Activated CD4-positive, alpha-beta memory T cell treated with anti-CD3 and anti-CD28 coated beads, Interleukin-2, amount 10 ng/mL, durations not matched to agents 7 days and 5 days (primary cell): ENCODE measurements at places on chromosomes 2 and 18.
A peak's percentile ranks its signal among the peaks of the same experiment; 100 is the strongest.

DNA sequence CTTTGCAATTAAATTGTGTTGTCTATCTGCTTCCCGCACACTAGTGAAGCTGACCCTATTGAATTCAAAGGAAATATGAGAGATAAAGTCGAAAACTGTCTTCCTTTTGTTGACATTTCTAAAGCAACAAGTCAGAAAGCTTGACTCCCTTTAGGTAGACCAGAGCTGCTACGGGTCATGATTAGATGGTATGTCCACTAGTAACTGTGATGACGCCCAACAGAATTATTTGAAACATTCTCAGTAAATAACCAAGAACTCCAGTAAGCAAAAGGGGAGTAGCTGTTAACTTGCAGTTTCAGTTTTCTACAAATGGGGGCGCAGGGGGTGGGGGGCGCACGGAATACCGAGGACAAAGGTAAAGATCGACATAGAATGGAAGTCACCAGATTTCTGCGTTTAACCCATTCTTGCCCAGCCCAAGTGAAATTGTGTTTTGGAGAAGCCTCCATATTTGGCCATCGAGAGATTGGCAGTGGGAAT, 56.4 kb downstream of the CRIM1 start:
- no peaks in the 10 kb centered on the region for H3K27me3 ChIP-seq
- no peak overlapping the region for H3K27ac ChIP-seq

- no peaks in the 10 kb centered on the region for H3K27me3 ChIP-seq
- no peaks in the 10 kb centered on the region for H3K4me1 ChIP-seq
- no peak overlapping the region for H3K4me3 ChIP-seq
- H3K36me3 ChIP-seq: no peaks in the 10 kb centered on the region
- DNase-seq: no peak
Measured at GRCh38 chr18:4276953-4277585, 178.0 kb downstream of the DLGAP1 start.

DNA sequence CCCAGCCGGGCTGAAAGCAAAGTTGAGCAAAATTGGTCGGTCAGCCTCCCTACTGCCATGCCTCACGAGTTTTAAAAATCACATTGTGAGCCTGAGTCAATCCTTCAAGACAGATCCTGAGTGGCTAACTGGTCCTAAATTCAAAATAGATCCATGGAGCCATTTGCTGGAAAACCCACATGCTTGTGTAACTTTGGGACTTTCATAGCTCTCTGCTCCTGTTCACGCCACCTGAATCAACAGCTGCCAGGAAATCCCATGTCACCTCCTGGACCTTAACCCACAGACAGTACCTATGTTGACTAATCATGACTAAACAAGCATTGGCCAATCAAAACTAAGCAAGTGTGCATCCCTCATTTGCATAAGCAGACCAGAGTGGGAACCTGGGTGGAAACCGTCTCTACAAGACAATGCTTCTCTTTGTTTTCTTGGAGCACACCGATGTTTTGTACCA, 42.8 kb upstream of the LDLRAD4 start:
- no peak overlapping the region for H3K27ac ChIP-seq
- H3K4me1 ChIP-seq: peaks cover 37% of the 10 kb centered on the region
- no peaks in the 10 kb centered on the region for H3K36me3 ChIP-seq
- no peak overlapping the region for H3K4me3 ChIP-seq
- peaks cover 14% of the 10 kb centered on the region for H3K27me3 ChIP-seq
- no peak for DNase-seq

GRCh38 chr2:127675331-127676261, at the start of gene LIMS2:
Gene LIMS2, minus strand, starts transcription at chr2:127675530. Its CDS starts 506 bp downstream, at chr2:127675024.
- H3K36me3 ChIP-seq: no peaks in the 10 kb centered on the region
- H3K27me3 ChIP-seq: peaks cover 63% of the 10 kb centered on the region
- peak within 1 kb of the TSS; percentile 37 for H3K4me3 ChIP-seq
- peaks cover 9% of the 10 kb centered on the region for H3K4me1 ChIP-seq
- DNase-seq: no peak

- no peaks in the 10 kb centered on the region for H3K27me3 ChIP-seq
- H3K36me3 ChIP-seq: no peaks in the 10 kb centered on the region
- H3K4me1 ChIP-seq: peaks cover 36% of the 10 kb centered on the region
Measured at GRCh38 chr2:174776223-174776622, 12.0 kb upstream of the CHRNA1 start.

GRCh38 chr2:54722641-54723040, 821 bp upstream of the EML6 start:
- peak overlapping the region; percentile 86 for H3K4me3 ChIP-seq
- H3K36me3 ChIP-seq: no peaks in the 10 kb centered on the region
- H3K27me3 ChIP-seq: peaks cover 66% of the 10 kb centered on the region

GRCh38 chr2:182631299-182631698, 84.8 kb upstream of the DNAJC10 start:
- peaks cover 19% of the 10 kb centered on the region for H3K27me3 ChIP-seq
- no peak overlapping the region for H3K27ac ChIP-seq
- no peak for DNase-seq
- no peak overlapping the region for H3K4me3 ChIP-seq
- H3K4me1 ChIP-seq: no peaks in the 10 kb centered on the region
- H3K36me3 ChIP-seq: no peaks in the 10 kb centered on the region

DNA sequence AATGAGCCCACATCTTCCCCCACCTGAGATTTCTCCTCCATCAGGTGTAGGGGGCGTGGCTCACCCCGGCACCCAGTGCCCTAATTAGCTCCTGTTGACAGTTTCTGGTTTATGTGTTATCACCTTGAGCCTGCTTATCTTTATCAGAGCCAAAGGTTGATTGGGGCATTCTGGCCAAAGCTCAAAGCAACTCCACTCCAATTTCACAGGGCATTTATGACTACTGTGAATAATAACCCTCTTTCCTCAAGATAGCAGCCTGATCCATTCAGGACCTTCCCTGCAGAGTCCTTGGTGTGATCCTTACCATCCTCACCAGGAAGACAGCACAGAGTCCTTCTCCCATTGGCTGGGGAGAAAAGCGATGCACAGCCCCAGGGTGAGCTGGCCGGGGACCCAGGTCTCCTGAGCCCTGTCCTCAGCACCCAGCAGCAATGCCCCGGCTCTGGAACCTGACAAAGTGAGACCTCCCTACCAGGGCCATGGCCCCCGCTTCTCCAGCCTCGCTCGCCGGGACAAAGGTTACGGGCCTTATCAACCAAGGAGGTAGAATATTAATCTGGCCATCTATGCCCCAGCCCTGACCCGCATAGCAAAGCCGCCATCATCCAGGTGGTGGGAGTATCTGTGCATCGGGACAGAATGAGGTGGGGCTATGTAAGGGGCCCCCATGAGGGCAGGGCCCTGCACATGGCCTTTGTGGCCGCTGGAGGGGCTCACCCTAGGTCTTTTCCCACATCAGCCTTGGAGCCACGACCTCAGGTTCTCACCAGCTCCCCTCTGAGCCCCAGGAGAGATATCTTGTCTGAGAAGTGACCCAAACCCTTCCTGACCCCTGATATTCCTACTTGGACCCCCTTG, 64.5 kb downstream of the ZFP36L2 start:
- peaks cover 49% of the 10 kb centered on the region for H3K4me1 ChIP-seq
- DNase-seq: no peak

- no peak for DNase-seq
- H3K36me3 ChIP-seq: peaks cover 86% of the 10 kb centered on the region
- no peaks in the 10 kb centered on the region for H3K27me3 ChIP-seq
- H3K27ac ChIP-seq: no peak overlapping the region
- peaks cover 10% of the 10 kb centered on the region for H3K4me1 ChIP-seq
Measured at GRCh38 chr2:68822207-68822872, 48.9 kb downstream of the BMP10 start.

- H3K4me1 ChIP-seq: no peaks in the 10 kb centered on the region
- H3K27me3 ChIP-seq: no peaks in the 10 kb centered on the region
- no peak overlapping the region for H3K27ac ChIP-seq
- no peaks in the 10 kb centered on the region for H3K36me3 ChIP-seq
- DNase-seq: no peak
Measured at GRCh38 chr18:74654638-74655037, 57.0 kb downstream of the ZNF407 start.

GRCh38 chr2:239110595-239111048, 262.7 kb downstream of the TWIST2 start:
- no peak overlapping the region for H3K4me3 ChIP-seq
- DNase-seq: no peak
- H3K27me3 ChIP-seq: no peaks in the 10 kb centered on the region

GRCh38 chr2:156803243-156803642, 367.1 kb downstream of the GPD2 start:
- no peaks in the 10 kb centered on the region for H3K36me3 ChIP-seq
- H3K27me3 ChIP-seq: peaks cover 9% of the 10 kb centered on the region
- no peaks in the 10 kb centered on the region for H3K4me1 ChIP-seq
- DNase-seq: no peak

- no peaks in the 10 kb centered on the region for H3K36me3 ChIP-seq
- H3K4me3 ChIP-seq: no peak overlapping the region
- H3K4me1 ChIP-seq: peaks cover 8% of the 10 kb centered on the region
- H3K27me3 ChIP-seq: peaks cover 10% of the 10 kb centered on the region
- no peak for DNase-seq
Measured at GRCh38 chr2:216871333-216871934, 11.6 kb upstream of the TNP1 start.

- DNase-seq: no peak
- H3K36me3 ChIP-seq: peaks cover 77% of the 10 kb centered on the region
- H3K27me3 ChIP-seq: no peaks in the 10 kb centered on the region
- no peak overlapping the region for H3K27ac ChIP-seq
Measured at GRCh38 chr2:69612200-69612599, 31.3 kb downstream of the AAK1 start.

DNA sequence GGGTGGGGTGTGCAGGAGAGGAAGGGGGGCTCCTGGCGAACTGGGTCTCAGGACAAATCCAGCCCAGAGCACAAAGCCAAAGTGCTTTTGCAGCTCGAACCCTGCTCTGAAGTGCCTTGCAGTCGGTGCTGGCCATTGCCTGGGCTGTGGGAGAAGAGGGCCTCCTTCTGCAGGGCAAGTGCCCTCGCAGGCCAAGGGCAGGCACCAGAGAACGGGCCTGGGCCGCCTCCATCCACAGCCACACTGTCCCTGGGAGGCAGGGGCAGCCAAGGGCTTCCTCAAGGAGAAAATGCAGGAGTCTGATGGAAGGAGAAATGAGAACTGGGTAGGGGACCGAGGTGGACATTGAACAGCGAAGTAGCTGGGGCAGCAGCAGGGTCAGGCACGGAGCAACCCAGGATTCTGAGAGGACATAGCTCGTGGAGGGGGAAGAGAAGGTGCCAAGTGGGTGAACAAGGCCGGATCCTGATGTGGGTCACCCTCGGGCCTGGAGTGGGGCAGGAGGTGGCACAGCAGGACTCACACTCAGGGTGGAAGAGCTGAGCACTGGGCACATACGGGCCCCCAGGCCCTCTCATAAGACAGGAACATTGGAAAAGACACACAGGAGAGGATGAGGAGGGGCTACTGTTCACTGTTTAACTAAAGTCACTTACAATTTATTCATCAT, 312.8 kb upstream of the SALL3 start:
- no peaks in the 10 kb centered on the region for H3K4me1 ChIP-seq
- no peaks in the 10 kb centered on the region for H3K36me3 ChIP-seq

DNA sequence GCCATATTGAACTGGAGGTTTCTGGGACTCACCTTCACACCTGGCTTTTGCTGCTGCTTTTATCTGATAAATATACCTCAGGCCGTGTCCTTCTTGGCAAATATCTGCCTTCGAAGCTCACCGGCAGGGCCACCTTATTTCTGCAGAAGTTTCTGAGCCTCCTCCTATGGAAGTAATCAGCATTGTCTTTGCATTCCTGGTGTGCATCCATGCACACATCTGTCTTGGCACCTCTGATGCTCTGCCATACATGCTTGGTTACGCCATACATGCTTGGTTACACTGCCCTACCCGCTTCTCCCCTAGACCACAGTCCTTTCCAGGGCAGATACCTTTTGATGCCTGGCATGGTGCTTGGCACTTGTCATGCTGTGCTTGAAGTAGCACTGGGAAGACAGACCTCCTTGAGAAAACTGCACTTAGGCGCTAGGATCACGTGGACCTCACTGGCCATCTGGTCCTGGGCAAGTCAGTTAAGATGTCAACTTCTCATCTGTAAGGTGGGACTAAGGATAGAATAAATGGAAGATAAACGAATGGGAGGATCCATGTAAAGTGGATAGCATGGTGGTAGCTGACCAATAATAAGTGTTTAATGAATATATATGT, 66.8 kb downstream of the ZNF236 start:
- no peaks in the 10 kb centered on the region for H3K27me3 ChIP-seq
- no peak overlapping the region for H3K27ac ChIP-seq
- H3K36me3 ChIP-seq: peaks cover 24% of the 10 kb centered on the region
- no peak for DNase-seq
- peaks cover 2% of the 10 kb centered on the region for H3K4me1 ChIP-seq

GRCh38 chr2:202135091-202135874, 62.2 kb downstream of the KIAA2012 start:
- DNase-seq: no peak
- no peaks in the 10 kb centered on the region for H3K27me3 ChIP-seq
- no peaks in the 10 kb centered on the region for H3K4me1 ChIP-seq
- H3K27ac ChIP-seq: no peak overlapping the region
- H3K36me3 ChIP-seq: no peaks in the 10 kb centered on the region
- H3K4me3 ChIP-seq: no peak overlapping the region

GRCh38 chr2:100425107-100425506, 7.6 kb upstream of the CHST10 start:
- H3K27me3 ChIP-seq: peaks cover 34% of the 10 kb centered on the region
- DNase-seq: no peak
- H3K4me3 ChIP-seq: no peak overlapping the region
- H3K4me1 ChIP-seq: peaks cover 1% of the 10 kb centered on the region
- no peaks in the 10 kb centered on the region for H3K36me3 ChIP-seq

GRCh38 chr2:8154936-8155335, 526.9 kb upstream of the ID2 start:
- H3K36me3 ChIP-seq: peaks cover 2% of the 10 kb centered on the region
- DNase-seq: peak; percentile 29
- H3K4me3 ChIP-seq: no peak overlapping the region

- H3K27me3 ChIP-seq: no peaks in the 10 kb centered on the region
- H3K27ac ChIP-seq: no peak overlapping the region
- no peaks in the 10 kb centered on the region for H3K4me1 ChIP-seq
- no peaks in the 10 kb centered on the region for H3K36me3 ChIP-seq
- no peak overlapping the region for H3K4me3 ChIP-seq
Measured at GRCh38 chr18:30982285-30982992, 60.1 kb downstream of the DSC3 start.

- H3K4me1 ChIP-seq: no peaks in the 10 kb centered on the region
- H3K4me3 ChIP-seq: no peak overlapping the region
- DNase-seq: no peak
- no peaks in the 10 kb centered on the region for H3K27me3 ChIP-seq
- H3K36me3 ChIP-seq: no peaks in the 10 kb centered on the region
- H3K27ac ChIP-seq: no peak overlapping the region
Measured at GRCh38 chr18:56517196-56517595, 121.2 kb downstream of the TXNL1 start.

- H3K36me3 ChIP-seq: no peaks in the 10 kb centered on the region
- H3K4me3 ChIP-seq: no peak overlapping the region
- DNase-seq: no peak
Measured at GRCh38 chr2:58957188-58957840, 716.2 kb upstream of the FANCL start.

DNA sequence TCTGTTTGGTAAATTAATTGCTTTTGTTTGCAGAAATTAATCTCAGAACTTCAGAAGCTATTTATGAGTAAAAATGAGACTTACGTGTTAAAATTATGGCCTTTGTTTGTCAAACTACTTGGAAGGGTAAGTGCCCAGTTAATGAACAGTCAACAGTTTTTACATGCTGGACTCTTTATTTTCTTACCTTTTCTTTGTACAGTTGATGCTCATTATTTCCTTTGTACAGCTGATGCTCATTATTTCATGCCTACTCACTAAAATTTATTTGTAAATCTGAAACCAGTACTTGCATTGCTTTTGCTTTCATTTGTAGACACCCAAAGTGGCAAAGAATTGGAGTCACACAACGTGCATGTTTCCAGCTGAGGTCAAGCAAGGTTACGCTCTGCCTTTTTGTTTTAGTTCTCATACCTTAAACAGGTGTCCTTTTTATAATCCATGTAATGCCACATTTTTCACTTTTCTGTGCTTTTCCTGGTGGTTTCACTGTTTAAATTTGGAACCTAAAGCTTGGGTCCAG, 13.3 kb downstream of the RIF1 start:
- H3K4me3 ChIP-seq: no peak overlapping the region
- no peak for DNase-seq
- peak overlapping the region; percentile 61 for H3K27ac ChIP-seq
- no peaks in the 10 kb centered on the region for H3K27me3 ChIP-seq
- H3K36me3 ChIP-seq: peaks cover 57% of the 10 kb centered on the region
